Amygdala (tissue), 56 donors: ENCODE measurements at places on chromosomes 12 and 14.
A peak's percentile ranks its signal among the peaks of the same experiment; 100 is the strongest.

DNA sequence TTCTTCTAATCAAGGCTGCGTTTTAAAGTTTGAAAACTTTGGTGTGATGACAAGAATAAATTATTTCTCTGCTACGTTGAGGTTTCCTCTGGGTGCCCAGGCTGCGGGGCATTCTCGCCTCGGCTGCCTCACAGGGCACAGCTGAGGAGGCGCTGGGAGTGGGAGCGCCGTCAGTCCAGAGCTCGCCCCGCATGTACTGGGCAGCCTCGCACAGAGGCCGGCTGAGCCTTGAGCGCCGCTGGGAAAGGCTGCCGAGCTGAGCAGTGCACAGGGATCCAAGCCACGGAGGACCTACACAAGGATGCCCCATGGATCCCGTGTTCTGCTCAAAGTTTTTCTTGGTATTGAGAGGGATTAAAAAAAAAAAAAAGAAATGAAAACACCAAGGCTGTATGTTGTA is 11.6 kb downstream of the RFX4 start:
- no peak for DNase-seq

- no peak for DNase-seq
These were observed 22.2 kb upstream of the PLEKHG6 start for GRCh38 chr12:6288235-6288634.

- DNase-seq, result no peak
These were observed 91.0 kb downstream of the LRRC74A start for GRCh38 chr14:76917158-76917596.

DNA sequence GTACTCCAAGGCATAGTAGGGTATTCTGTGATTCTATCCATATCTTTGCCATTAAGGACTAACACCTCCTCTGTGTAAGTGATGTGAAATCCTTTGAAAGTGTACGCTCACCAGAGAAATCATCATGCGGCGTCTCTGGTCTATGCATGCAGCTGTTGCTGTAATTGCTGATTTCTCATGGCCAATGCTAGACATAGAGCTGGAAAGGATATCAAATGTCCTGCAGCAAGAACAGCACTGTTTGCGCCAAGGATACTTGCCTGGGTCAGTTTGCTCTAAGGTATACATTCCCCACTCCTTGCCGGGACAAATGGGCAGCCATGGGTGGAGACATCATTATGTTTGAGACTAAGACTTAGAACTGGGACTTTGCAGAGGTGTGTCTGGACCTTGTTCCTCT is 896.4 kb downstream of the BCL11B start:
- DNase-seq, result no peak

GRCh38 chr12:92183575-92183974 is 37.9 kb upstream of the BTG1 start:
- no peak for DNase-seq

DNA sequence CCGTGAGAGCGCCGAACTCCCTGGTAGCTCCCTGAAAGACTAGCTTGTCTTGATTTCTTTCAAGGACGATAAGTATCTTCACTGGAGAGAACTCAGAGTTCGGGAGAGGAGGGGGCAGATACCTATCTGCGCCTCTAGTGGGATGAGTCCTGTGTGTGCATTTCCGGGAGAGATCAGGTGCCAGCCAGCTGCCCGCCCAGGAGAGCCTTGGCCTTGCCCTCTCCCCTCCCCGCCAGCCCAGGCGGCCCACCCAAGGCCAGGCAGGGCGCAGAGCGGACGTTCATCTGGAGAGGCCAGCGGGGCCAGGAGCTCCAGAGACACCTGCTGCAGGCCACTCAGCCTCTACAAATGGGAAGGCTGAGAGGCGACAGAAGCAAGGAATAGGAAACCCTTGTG is 1.0 kb downstream of the CD9 start:
- DNase-seq, result no peak

GRCh38 chr14:104537613-104537988 is 42.0 kb upstream of the C14orf180 start:
- no peak for DNase-seq

- peak; percentile 11 for DNase-seq
These were observed at the start of gene HPD for GRCh38 chr12:121858662-121859572. HPD (minus strand) TSS chr12:121858859; CDS start chr12:121858823, 36 bp downstream.

DNA sequence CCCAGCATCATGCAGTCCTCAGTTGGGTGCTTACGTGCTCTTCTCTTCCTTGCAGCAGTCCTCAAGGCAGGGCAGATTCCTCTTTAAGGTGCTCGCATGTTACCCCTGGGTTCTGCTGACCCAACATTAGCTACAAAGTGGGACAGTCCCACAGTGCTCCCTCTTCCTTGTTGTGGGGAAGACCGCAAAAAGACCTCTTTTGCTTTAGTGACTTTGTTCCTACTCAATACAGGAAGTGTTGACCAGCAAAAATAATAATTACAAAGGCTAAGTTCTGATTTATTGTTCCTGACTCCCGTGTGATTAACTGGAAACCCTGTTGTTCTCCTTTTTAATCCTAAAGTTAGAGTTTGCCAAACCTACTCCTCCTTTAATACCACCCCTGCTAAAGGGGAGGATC is 13.7 kb downstream of the PIGH start:
- DNase-seq, result no peak

GRCh38 chr14:50974118-50974517 is 29.8 kb upstream of the PYGL start:
- no peak for DNase-seq

DNA sequence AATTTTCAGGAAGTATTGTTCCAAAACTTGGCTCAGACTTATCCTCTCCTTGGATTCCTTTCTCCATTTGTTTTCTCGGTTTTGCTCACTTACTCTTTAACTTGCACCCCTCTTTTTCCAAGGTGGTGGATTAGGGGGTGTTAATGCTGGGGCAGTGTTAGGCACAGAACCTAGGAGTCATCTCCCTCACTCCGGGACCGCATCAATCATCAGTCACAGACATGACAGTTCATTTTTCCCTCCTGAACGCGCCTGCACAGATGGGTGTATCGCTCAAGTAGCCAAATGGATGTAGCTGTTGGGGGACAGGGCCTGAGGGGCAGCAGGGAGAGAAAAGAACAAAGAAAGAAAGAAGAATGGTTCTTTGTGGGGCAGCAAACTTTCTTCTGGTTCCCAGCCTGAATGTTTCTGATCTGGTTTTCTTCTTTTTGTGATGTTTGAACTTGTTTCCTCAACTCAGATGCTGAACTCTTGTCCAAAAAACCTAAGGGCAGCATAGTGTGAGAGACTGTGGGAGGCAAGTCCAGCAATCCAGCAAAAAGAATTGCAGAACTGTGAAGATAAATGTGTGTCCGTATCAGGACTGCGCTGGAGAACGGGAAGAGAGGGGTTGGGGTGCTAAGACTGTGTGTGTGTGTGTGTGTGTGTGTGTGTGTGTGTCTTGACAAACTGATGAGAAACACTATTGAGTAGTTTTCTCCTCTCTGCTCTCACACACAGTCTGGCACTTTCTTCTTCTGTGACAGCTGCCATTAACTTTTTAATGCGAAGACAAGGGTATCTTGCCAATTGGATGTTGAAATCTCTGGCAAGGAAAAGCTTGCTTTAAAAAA is 131.1 kb downstream of the FBXL14 start:
- DNase-seq, result no peak

DNA sequence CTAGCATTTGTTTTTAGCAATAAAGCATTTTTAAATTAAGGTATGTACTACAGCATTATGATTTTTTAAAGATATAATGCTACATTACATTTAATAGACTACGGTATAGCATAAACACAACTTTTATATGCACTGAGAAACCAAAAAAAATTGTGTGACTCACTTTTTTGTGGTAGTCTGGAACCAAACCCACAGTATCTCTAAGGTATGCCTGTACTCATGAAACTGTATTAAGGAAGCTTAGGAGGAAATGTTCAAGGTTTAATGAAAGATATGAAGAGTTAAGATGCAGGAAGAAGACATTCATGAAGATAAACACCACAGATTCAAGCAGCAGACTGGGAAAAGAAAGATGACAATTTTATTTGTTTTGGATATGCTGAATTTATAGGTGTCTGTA is 51.7 kb downstream of the PPP1R12A start:
- no peak for DNase-seq
